ENCODE measurements at places on chromosomes 3 and 15. TPM values are rescaled to one million over a fixed set of nuclear protein-coding genes. Genes with fewer than 3 reads are reported as not detected.

The TASOR gene
- 61.0 TPM for total RNA-seq

The CD86 gene
- 0.40 TPM for total RNA-seq

The EBLN2 gene
- total RNA-seq, result 3.6 TPM

The HRG gene
- not detected for total RNA-seq

The POTEB2 gene
- not detected for total RNA-seq

The EFHB gene
- total RNA-seq, result 0.55 TPM

The TRIM42 gene
- not detected for total RNA-seq

The CCR1 gene
- total RNA-seq, result 0.48 TPM

The LTF gene
- not detected for total RNA-seq

The C3orf49 gene
- not detected for total RNA-seq

The ATP13A5 gene
- total RNA-seq, result not detected

The PLD1 gene
- total RNA-seq, result 0.19 TPM

All from activated CD8-positive, alpha-beta memory T cell treated with anti-CD3 and anti-CD28 coated beads for 36 hours (primary cell).